ENCODE measurements at places on chromosomes 13 and 19.

GRCh38 chr19:10639836-10640235 lies 14.3 kb upstream of the ILF3 start:
- DNase-seq = no peak

- DNase-seq = no peak
Measured at GRCh38 chr13:43792076-43792881, 5.5 kb upstream of the ENOX1 start.

- DNase-seq = no peak
Measured at GRCh38 chr13:46687810-46688209, 109.2 kb downstream of the ESD start.

GRCh38 chr13:43077461-43077860 lies 54.1 kb downstream of the DNAJC15 start:
- DNase-seq = no peak

GRCh38 chr13:89066868-89067466 lies 1395.8 kb downstream of the SLITRK5 start:
- DNase-seq = peak; percentile 30

DNA sequence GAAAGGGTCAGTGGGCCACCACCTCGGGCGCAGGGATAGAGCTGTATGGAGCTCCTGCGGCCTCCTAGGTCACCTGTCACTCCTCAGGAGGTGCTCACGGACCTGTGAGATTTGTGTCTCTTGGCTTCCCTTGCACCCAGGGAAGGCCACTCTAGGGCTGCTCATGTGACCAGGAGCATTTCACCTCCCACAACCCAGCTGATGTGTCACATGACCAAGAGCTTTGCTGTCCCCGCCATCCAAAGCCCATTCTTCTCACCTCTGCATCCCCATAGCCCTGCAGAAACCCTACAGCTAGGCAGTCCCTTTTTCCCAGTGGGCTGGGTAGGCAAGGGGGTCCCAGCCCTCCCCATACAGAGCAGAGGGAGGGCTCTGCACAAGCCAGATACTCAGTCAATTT lies 51.2 kb downstream of the TSHZ3 start:
- no peak for DNase-seq

DNA sequence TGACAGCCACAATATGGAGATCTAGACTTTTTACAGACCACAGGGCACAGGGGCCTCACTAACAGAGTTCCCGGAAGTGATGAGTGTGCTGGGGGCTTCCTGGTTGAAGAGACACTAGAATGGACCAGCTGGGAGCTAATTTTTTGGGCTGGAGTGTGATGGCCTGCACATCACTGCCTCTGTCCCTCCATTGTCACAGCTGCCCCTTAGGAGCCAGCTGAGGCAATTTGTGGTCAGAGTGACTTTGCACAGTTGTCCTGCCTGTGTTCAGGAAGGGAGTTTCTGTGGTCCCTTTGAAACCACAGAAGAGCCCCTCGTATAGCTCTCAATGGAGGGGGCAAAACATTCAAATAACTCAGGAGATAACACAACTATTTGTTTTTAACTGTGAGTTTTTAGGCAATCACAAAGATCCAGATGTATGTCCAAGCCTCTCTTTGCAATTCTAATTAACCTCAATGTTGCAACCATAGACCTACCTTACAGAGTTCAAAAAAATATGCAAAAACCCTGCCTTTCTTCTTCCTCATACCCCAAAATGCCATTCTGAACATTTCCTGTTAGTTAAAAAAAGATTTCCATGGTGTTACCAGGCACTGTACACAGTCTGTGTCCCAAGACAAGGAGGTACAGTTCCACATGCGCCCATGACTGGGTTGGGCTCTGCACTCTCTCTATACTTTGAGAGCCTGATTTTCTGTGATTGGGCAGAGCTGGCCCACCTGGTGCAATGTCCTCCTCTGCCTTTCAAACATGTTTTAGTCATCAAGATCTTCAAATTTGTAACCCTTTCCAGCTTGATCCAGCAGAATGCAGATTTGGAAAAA lies 2.4 kb downstream of the ALOX5AP start:
- DNase-seq = no peak

GRCh38 chr13:24135674-24136300 lies 24.7 kb upstream of the SPATA13 start:
- DNase-seq = no peak

DNA sequence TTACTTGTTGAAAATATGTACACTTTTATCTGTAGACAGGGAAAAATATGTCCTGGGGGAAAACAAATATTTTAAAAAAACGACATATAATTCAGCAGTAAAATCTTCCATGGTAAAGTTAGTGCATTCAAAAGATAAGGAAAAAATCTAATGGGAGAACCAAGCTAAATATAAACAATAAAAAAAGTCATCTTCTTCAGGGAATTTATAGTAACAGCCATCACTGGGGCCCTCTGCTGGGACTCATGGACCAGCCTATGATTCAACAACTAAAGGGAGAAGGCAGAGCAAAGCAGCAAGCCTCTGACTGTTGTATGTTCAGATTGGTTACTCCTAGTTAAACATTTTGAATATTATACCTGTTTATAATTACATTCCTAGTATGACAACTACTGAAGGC lies 93.0 kb downstream of the ITGBL1 start:
- no peak for DNase-seq

GRCh38 chr19:15107061-15108010 lies at the start of gene SYDE1:
SYDE1 (plus strand) TSS chr19:15107401; CDS start chr19:15107434, 33 bp downstream.
- peak; percentile 60 for DNase-seq

DNA sequence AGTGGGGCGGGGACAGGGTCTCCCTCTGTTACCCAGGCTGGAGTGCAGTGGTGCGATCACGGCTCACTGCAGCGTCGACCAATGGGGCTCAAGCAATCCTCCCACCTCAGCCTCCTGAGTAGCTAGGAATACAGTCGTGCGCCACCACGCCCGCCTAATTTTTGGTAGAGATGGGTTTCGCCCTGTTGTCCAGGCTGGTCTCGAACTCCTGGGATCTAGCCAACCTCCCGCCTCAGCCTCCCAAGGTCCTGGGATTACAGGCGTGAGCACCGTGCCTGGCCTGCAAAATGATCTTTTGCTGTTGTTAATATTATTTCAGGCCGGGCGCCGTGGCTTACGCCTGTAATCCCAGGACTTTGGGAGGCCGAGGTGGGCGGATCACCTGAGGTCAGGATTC lies 621 bp upstream of the TGDS start:
- DNase-seq = no peak
